ENCODE measurements at places on chromosomes 5 and 9. TPM values are rescaled to one million over a fixed set of nuclear protein-coding genes. Genes with fewer than 3 reads are reported as not detected.

PRR16 gene
- total RNA-seq: 0.78 TPM

SLC45A2 gene
- total RNA-seq: not detected

CDX1 gene
- not detected for total RNA-seq

SLC31A2 gene
- total RNA-seq: 23.7 TPM

DEPDC1B gene
- 0.66 TPM for total RNA-seq

GRCh38 chr5:146553446-146553845 is 37.5 kb upstream of the GPR151 start:
- no peak for DNase-seq
- H3K27me3 ChIP-seq: no peaks in the 10 kb centered on the region
- no peak overlapping the region for H3K4me3 ChIP-seq
- no peaks in the 10 kb centered on the region for H3K36me3 ChIP-seq
- H3K4me1 ChIP-seq: no peaks in the 10 kb centered on the region

DNA sequence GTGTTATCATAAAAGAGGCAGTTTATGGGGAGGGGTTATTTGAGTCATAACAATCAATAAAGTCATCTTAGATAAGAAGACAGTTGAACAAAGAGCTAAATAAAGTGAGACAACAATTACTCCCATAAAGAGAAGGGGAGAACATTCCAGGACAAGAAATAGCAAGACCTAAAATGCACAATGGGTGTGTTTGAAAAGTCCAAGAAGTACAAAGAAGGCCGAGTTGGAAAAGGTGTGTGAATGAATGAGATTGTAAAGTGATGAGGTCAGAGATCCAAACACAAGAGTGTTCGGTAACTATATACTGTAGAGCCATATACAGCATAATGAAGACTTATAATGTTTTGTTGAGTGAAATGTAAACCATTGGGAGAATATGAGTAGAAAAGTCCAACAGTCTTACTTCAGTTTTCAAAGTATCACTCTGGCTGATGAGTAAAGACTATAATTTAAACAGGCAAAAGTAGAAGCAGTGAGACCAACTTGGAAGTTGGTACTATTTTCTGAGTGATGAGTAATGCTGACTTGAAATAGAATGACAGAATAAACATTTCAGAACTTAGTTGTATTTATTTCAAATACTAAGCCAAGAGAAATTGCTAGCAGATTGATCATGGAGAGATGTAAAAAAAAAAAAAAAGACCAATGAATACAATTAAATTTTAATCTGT is 868.7 kb upstream of the CDH9 start:
- H3K27ac ChIP-seq: no peak overlapping the region
- H3K36me3 ChIP-seq: no peaks in the 10 kb centered on the region
- no peak for DNase-seq
- no peak overlapping the region for H3K4me3 ChIP-seq
- H3K4me1 ChIP-seq: no peaks in the 10 kb centered on the region

DNA sequence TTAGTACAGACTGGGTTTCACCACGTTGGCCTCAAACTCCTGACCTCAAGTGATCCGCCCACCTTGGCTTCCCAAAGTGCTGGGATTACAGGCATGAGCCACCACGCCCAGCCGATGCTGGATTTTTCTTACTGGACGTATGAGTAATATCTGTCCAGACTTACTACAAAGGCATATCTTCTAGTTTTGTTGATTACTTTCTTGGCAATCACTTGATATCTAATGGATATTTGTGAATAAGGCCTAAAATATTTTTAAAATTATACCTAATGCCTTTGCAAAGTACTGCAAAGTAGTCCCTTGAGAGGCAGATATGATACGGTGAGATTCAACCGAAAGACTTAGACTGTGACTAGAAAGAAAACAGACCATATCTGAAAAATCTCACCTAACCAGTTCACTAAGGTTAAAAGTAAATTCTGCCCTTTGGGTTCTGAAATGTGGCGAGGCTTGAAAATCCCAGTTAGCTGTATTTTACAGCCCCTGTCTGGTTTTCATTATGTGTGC is 152.1 kb downstream of the GNAQ start:
- H3K27me3 ChIP-seq: no peaks in the 10 kb centered on the region
- H3K4me1 ChIP-seq: peaks cover 25% of the 10 kb centered on the region
- no peak for DNase-seq
- H3K4me3 ChIP-seq: no peak overlapping the region

DNA sequence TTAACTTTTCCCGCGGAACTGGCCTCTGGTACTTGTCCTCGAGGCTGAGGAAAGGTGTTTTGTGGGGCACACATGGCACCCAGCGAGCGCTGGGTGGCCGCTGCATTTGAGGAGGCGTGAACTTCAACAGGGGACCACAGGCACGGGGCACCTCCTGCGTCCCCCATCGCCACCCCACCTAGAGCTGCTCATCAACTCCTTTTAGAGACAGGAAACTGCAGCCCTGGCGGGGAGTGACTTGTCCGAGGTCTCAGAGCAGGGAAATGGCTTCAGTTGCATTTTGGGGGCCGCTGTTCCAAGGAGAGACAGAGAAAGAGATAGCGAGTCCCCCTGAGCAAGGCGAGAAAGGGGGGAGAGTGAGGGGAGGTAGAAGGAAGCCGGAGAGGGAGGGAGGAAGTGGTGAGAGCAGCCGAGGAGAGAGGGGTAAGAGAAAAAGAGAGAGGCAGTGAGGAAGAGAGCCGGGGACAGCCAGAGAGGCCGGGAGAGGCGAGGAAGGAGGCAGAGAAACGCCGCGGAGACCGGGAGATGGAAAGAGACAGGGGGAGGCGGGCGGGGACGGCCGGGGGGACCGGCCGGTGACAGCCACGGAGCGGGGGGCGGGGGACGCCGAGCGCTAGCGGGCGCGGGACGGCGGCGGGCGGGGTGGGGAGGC is 12.5 kb upstream of the LHX2 start:
- H3K27ac ChIP-seq: no peak overlapping the region
- peaks cover 16% of the 10 kb centered on the region for H3K4me1 ChIP-seq
- no peak for DNase-seq
- H3K4me3 ChIP-seq: no peak overlapping the region
- H3K36me3 ChIP-seq: no peaks in the 10 kb centered on the region

- H3K27me3 ChIP-seq: peaks cover 10% of the 10 kb centered on the region
- H3K4me1 ChIP-seq: peaks cover 19% of the 10 kb centered on the region
- H3K36me3 ChIP-seq: no peaks in the 10 kb centered on the region
- H3K4me3 ChIP-seq: no peak overlapping the region
- no peak overlapping the region for H3K27ac ChIP-seq
Observed at GRCh38 chr5:157576678-157577077, 1.1 kb upstream of the ADAM19 start.

DNA sequence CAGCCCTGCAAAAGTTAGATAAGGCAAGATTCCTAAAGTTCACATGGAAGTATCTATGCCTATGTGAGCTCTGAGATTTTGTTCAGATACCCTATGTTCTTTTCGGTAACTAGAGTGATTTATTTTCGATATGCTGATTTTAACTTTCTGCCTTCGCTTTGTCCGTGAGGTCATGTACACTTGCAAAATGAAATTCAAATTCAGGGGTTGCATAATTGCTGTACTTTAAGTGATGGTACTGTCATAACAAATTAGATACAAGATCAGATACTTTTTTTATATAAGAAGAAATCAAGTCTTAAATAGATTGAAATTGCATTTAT is 350 bp upstream of the ECPAS start:
- H3K36me3 ChIP-seq: no peaks in the 10 kb centered on the region
- DNase-seq: no peak
- peak overlapping the region; percentile 97 for H3K27ac ChIP-seq
- no peaks in the 10 kb centered on the region for H3K27me3 ChIP-seq
- peaks cover 25% of the 10 kb centered on the region for H3K4me1 ChIP-seq
- H3K4me3 ChIP-seq: peak overlapping the region; percentile 36

GRCh38 chr5:26023361-26023760 is 1015.0 kb downstream of the CDH9 start:
- no peaks in the 10 kb centered on the region for H3K4me1 ChIP-seq
- no peak overlapping the region for H3K27ac ChIP-seq
- no peaks in the 10 kb centered on the region for H3K27me3 ChIP-seq
- DNase-seq: no peak

GRCh38 chr9:19200229-19200628 is 30.3 kb upstream of the DENND4C start:
- H3K27ac ChIP-seq: no peak overlapping the region
- H3K36me3 ChIP-seq: no peaks in the 10 kb centered on the region
- no peak for DNase-seq
- no peak overlapping the region for H3K4me3 ChIP-seq
- H3K27me3 ChIP-seq: no peaks in the 10 kb centered on the region

GRCh38 chr5:23703940-23704855 is 196.8 kb downstream of the PRDM9 start:
- H3K4me3 ChIP-seq: no peak overlapping the region
- H3K36me3 ChIP-seq: no peaks in the 10 kb centered on the region
- H3K27ac ChIP-seq: no peak overlapping the region
- DNase-seq: no peak
- no peaks in the 10 kb centered on the region for H3K27me3 ChIP-seq
- H3K4me1 ChIP-seq: no peaks in the 10 kb centered on the region

DNA sequence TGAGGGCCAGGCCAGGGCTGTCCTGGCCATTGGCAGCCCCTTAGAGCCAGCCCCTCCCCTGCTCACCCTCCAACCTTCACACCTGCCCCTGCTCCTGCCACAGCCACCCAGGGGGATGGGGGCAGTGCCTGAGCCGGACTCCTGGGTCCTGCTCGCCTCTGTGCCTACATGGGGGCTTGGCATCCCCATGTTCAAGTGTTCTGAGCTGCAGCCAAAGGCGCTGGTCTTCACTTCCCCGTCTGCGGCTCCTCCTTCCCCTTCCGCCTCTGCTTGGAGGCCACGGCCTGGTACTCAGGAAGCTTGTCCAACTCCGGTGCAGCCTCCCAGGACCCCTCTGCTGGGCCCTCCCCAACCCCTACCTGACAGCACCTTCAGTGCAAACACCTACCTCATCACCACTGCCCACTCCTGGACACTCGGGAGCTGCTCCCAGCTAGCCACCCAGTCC is 2.3 kb upstream of the DNLZ start:
- DNase-seq: no peak
- no peak overlapping the region for H3K27ac ChIP-seq
- no peaks in the 10 kb centered on the region for H3K27me3 ChIP-seq
- peaks cover 22% of the 10 kb centered on the region for H3K4me1 ChIP-seq
